ENCODE measurements at places on chromosomes 2 and 18.

- DNase-seq = no peak
These were observed 523.5 kb downstream of the ARHGAP15 start for GRCh38 chr2:143652692-143653091.

- DNase-seq = peak; percentile 97
These were observed 277.1 kb downstream of the SOX11 start for GRCh38 chr2:5969303-5969702.

GRCh38 chr2:218091746-218092145 is 22.7 kb downstream of the RUFY4 start:
- DNase-seq = no peak

GRCh38 chr18:22467760-22468553 is 50.2 kb upstream of the CTAGE1 start:
- no peak for DNase-seq

DNA sequence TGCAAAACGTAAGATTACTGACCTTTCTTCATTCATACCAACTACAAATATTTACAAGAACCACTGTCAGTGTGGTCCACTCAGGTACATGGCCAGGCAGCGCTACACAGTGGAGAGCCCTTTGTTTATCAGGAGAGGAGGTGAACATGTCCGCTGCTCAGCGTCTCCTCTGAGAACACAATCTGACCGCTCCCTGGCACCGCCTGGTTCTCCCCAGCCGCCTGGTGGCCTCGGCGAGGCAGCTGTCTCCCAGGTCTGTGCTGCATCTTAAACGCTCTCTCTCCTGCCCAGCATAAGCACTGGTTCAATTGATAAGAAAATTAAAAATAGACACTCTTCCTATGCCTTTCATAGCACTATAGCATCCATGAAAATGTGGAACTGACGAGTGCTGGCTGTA is 146.8 kb upstream of the PXDN start:
- no peak for DNase-seq

GRCh38 chr2:102185347-102185746 is 1.5 kb upstream of the IL1RL2 start:
- no peak for DNase-seq

Data from NCI-H2171 (cell line).